ENCODE measurements at places on chromosomes 12 and 14.

- no peak for DNase-seq
These were observed 20.7 kb downstream of the SLC35E3 start for GRCh38 chr12:68766646-68767045.

DNA sequence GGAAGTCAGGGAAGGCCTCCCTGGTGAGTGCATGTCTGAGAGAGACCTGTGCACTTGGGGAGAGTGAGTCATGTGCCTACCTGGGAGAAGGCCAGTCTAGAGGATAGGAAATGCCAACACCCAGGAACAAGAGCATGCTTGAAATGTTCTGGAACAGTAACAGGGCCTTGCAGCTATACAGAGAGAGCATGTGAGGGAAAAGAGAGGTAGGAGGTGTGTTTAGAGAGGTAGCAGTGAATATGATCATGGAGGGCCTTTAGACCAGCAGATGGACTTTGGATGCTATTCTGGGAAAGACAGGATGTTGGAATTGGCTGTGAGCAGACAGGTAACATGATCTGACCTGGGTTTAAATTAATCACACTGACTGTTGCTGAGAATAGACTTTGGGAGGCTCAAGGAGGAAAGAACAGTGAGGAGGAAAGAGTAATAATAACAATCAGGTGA, 1143.6 kb downstream of the FLRT2 start:
- DNase-seq = no peak

DNA sequence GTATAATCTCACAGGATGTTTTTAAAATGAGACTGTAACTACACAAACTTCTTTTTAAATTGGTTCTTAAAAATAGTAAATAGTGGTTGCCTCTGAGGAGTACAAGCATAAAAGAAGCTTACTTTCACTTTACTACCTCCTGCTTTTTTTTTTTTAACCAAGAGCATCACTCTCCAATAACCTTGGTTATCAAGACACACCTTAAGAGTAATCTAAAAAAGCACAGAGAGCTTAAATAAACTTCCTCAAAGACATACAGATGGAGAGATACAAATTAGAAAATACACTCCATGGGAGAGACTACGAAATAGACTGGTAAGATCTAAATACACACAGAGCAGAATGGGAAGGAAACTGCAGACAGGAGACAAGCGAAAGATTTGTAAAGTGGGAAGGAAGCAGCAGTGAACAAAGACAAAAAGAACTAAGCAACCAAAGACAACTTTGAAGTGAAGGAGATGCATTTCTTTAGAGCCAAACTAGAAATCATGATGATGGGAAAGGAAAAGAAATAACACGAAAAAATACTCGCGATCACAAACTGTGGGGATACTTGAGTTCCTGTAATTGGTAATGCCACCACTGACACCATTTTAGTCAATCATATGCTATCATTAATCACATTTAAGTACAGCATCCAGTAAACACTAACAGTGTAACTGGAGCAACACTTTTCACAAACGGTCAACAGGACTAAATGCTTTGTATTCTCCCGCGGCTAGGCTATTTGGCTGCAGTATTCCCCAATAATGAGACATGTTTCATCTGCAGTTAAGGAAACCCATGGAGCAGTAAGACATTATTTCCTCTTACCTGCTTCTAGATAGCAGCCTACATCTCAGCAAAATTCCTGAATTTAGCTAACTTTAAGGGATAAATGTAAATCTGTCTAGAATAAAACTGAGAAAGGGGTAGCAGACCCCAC, 8.2 kb downstream of the SINHCAF start:
- DNase-seq = no peak

DNA sequence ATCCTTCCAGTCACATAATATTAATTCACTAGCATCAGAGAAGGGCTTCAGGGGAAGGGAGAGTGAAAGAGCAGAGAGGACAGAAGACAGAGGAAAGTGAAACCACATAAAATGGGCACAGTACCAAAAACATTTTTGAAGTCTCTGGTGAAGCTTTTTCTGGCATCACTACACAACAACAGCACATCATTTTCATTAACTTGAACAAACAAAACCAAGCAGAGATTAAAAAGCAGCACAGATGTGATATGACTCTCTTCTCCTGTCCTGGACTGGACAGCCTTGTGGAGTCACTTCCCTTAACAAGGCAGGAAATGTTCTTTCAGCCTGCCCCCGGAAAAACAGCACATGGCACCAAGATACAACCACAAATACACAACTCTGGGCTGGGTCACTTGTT, 112.0 kb downstream of the TSPAN8 start:
- no peak for DNase-seq

DNA sequence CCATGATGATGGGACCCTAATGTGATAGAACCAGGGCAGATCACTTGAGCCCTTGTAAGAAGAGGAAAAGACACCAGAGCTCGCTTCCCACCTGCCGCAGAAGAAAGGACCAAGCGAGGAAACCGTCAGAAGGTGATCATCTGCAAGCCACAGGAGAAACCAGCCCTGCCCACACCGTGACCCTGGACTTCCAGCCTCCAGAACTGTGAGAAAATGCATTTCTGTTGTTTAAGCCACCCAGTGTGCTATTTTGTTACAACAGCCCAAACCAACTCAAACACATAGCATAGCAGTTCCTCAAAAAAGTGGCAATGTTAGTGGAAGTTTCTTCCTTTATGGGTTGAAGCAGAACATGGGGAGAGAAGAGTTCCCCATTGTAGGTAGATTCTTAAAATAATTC, 107.9 kb upstream of the BCL2L14 start:
- DNase-seq = no peak
